ENCODE measurements at places on chromosomes 12 and 14. TPM values are rescaled to one million over a fixed set of nuclear protein-coding genes. Genes with fewer than 3 reads are reported as not detected.
A peak's percentile ranks its signal among the peaks of the same experiment; 100 is the strongest.

Gene COL2A1
- not detected for total RNA-seq

GRCh38 chr12:31622038-31622437 is 31.1 kb upstream of the DENND5B start:
- no peak for DNase-seq

Gene DNAH10
- total RNA-seq = 0.10 TPM

DNA sequence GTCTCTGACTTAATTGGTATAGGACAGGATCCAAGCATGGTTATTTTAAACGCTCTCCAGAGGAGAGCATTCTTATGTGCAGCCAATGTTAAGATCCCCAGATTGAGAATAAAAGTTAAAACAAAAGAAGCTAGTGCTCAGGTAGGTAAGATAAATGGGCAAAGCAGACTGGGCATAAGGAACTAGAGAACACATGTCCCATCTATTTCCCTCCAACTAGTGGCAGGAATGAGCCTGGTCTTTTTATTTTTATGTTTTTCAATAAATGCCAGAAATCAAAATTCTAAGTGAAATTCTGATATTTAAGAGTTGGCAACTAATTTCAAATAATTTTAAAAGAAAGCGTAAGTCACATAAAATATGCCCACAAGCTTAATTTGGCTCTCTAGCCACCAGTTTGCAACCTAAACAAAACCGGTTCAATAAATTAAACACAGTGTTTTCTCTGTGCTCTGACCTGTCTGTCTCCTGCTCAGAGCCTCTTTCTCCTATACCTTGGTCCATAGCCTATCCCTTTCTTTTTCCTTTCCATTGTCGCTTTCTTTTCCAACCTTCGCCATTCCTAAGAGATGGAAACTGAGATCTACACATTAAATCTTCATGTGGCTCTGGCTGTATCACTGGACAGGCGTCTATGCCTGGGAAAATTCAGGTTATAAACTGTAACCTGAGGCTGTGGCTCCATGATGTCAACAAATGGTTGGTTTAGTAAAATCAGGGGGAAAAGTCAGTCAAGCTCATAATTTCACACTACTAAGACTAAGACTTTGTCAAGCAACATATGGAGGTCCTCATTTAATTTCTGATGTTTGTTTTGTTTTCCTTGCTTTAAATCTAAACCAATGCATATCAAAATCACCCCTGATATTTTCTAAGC is 5.5 kb downstream of the SLC38A1 start:
- no peak for DNase-seq

Gene NPFF
- not detected for total RNA-seq

- DNase-seq = peak; percentile 56
These were observed 420.8 kb downstream of the CCDC91 start for GRCh38 chr12:28611115-28611435.

DNA sequence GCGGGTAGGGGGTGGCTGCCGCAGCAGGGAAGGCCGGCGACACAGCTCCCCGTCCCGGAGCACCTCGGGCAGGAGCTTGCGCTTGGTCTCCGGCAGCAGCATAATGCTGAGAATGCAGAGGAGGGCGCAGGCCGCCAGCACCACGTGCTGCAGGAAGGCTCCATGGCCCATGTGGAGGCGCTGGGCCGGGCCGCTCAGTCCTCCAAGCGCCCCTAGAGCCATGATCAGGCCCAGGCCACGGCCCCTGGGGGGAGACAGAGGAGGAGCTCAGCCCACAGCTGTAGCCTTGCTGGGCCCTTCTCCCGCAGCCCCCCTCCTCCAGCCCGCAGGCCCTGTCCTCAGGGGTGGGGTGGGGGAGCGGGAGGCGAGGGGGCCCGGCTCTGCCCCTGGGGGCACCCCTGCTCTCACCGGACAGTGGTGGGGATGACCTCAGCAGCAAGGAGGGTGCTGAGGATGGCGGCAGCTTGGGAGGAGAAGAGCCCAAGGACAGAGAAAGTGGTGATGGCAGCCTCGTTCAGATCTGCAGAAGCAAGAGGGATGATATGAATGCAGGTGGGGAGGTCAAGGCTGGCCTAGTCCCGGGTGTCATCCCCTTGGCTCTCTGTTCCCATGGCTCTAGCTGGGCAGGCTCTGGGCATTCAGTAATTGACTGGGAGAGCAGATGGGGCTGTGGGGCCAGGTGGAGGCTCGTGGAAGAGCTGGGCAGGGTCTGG is 5.8 kb downstream of the SLC22A17 start:
- DNase-seq = no peak

DNA sequence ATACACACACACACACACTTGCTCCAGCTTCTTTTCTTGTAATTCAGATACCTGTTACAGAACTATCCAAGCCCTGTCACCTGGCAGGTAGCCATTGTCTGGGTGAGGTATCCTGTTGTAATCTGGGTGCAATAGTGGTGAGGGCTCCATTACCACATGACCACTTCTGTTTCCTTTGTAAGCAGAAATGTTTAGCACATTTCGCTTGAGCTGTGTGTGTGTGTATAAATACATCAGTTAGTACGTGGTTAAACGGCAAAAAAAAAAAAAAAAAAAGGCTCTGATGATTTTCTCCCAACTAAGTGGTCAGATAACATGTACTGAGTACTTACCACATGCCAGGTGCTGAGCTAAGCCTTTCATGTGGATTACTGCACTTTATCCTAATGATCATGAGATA is 129.3 kb upstream of the SSTR1 start:
- no peak for DNase-seq

DNA sequence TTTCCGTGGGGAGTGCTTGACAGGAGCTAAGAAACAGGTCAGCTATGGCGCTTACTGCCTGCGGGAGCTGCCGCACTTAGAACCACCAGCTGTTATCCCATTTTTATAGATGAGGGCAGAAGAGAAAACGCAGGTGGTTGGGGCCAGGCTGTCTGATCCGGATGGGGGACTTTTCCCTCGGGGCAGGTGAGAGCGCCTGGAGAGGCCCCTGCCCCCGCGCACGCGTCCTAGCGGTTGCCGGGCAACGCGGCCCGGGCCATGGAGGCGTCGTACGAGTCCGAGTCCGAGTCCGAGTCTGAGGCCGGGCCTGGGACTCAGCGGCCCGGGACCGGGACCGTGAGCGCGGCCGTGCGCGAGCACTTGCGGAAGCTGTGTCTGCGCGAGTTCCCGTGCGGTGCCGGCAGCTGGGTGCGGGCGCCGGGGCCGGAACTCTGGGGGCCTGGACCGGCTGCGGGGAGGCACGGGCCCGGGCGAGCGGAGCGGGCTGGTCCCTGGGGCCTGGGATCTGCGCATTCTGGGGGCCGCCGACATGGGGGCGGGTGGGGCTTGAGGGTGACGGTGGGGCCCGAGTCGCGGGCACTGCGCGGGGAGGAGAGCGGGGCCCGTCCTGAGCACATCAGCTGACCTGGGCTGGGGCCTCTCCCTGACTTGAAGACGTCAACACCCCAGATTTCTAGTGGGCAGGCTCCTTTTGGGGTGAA is at the start of gene LRRC43:
Gene LRRC43, plus strand, starts transcription at position 237 of the 701 bp plus-strand sequence. Its CDS starts 22 bp downstream, at position 259.
- DNase-seq = peak; percentile 22

Gene ACSS3
- total RNA-seq = 0.12 TPM

GRCh38 chr12:47648056-47648579 is 57.7 kb downstream of the RPAP3 start:
- no peak for DNase-seq

DNA sequence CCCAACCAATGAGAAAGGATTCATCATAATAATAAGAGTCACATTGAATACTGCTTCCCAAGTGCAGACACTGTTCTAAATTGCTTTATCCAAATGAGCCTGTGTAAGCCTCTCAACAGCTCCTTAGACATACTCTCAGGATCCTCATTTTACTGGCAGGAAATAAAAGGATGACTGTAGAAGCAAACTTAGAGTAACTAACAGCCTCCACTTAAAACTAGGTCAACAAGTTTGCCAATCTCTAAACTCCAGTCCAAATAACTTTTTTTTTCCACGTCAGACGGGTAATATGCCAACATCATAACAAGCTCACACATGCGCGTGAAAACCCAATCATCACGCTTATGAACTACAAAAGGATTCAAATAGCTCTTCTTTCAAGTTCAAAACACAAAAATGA is 15.3 kb upstream of the DPF3 start:
- no peak for DNase-seq

DNA sequence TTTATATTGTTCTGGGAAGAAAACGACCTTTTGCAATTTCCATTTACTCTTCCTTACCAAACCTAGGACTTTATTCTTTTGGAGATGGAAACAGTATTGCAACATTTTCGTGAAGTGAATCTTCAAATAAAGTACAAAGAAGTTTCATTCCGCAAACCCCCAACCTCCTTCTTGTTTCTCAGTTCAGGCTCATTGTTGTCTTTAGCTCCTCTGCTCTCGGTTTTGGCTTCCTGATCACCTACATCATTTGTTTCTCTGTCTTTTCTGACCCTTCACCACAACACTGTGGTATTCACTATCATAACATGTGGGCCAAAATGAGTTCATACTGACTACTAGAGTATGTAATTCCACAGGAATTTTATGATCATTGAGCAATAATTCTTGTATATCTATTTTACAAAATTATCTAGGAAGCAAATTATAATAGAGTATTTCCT is 266.8 kb downstream of the ADAMTS20 start:
- DNase-seq = peak; percentile 47

- DNase-seq = peak; percentile 60
These were observed 86.5 kb downstream of the CAND1 start for GRCh38 chr12:67355428-67356379.

DNA sequence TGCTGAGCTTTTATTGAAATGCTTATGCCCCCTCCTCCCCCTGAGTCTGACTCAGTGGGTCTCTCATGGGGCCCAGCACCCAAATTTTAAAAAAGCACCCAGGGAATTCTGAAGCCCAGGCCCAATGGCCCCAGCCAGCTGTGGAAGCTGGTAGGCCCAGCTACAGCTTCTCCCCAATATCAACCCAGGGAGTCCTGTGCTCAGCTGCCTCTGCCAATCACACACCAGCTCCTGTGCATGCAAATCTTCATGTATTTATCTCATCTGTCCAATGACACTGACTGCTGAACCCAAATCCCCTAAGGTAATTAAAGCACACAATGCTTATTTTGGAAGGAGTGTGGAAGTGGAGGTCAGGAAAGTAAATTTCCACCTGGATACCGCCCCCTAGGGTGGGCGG is 76.3 kb downstream of the CCDC88C start:
- no peak for DNase-seq

Gene KRT5
- not detected for total RNA-seq

DNA sequence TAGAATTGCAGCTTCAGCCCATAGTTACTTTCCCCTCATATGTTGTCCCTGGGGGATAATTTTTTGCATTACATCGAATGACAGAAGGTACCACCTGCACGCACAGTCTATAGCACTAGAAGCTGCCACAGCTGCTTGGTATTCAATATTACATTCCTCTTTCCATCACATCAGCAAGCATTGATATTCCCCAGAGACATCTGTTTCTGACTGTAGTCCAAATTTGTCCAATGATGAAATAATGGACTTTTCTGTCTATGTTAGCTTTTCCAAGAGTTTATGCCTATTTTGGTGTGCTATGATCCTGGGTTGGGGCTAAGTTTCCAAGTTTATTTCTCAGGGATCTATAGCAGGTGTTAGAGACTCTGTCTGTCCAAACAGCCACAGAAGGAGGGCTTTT is 335.4 kb downstream of the LRIG3 start:
- DNase-seq = no peak

Gene OLR1
- not detected for total RNA-seq

- DNase-seq = peak; percentile 26
These were observed 148.8 kb upstream of the ATF7IP start for GRCh38 chr12:14216405-14217294.

GRCh38 chr12:14540801-14541462 is 26.8 kb downstream of the PLBD1 start:
- peak; percentile 10 for DNase-seq

DNA sequence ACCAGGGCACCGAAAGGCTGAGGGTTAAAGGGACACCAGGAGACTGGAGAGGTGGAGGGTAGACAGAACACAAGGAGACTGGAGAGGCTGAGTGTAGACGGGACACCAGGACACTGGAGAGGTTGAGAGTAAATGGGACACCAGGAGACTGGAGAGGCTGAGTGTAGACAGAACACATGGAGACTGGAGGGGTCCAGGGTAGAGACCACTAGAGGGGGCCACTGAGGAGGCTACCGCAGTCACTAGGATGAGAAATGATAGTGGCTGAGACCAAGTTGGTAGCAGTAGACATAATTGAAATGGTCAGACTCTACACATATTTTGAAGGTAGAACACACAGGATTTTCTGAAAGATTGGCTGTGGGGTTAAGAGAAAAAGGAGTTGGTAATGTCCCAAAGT is 68.2 kb downstream of the PAH start:
- DNase-seq = no peak

DNA sequence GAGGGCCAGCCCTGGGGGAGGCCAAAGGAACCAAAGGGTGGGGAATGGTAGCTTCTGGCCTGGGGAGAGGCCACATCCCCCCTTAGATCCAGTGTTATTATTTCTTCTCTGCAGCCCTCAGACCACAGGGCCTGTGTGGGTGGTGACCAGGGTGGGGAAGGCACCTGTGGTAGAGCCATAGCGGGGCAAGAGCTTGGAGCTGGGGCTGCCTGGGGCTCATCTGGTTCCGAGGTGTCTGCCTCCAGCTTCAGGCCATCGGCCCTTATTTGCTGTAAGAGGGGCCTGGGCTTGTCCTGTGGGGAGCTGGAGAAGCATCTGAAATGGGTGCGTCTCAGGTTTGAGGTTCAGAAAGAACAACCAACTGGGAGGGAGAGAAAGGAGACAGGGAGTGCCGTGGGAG is 2.1 kb upstream of the B3GNT4 start:
- no peak for DNase-seq

GRCh38 chr14:51684760-51685159 is 33.0 kb downstream of the FRMD6 start:
- no peak for DNase-seq

Gene GPR162
- 1.8 TPM for total RNA-seq

- no peak for DNase-seq
These were observed 69.1 kb downstream of the CCDC92 start for GRCh38 chr12:123903301-123904065.

DNA sequence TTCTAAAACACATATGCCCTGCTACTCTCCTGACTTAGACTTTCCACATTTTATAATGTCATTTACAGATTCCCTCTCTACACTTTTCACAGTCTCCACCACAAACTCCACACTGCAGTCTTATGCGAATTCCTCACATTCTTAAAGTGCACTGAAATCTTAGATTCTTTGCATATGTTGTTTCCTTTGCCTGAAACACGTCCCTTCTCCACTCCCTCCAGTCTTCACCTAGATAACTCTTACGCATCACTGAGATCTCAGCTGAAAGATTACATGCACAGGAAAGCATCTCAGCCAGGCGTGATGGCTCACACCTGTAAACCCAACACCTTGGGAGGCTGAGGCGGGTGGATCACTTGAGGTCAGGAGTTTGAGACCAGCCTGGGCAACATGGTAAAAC is 3.8 kb upstream of the ARHGAP9 start:
- no peak for DNase-seq

Gene LRTM2
- not detected for total RNA-seq

GRCh38 chr12:41653386-41654326 is 465.5 kb downstream of the PDZRN4 start:
- DNase-seq = no peak

Gene CLEC4C
- not detected for total RNA-seq

Data from RPMI7951 (cell line).